Fibroblast of skin of left quadriceps (primary cell): ENCODE measurements at places on chromosomes 2 and 18.

GRCh38 chr2:207782238-207783030, 12.7 kb upstream of the FZD5 start:
- DNase-seq: no peak

DNA sequence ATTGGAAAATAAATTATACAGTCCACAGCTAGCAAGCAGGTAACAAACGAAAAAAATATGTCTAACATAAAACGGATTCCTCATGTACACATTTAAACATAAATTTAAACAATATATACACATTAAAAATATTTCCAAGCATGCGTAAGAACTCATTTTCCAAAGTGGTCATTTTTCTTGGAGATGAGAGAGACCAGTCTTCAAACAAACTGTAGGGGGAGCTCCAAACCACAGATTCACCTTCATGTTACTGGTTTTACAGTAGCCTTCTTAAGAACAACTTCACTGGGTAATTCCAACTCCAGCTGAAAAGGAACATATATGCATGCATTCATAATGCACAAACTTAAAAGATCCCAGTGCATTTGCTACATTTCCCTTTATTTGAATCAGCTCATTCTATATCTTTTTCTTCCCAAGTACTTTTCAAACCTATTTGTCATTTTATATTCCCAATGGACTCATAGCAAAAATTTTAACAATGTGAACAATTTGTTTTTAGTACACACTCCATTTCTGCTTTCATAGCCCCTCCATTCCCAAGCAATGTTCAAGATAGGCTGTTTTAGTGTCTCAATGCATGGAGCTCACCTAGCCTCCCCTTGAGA, 4.7 kb upstream of the STAMBP start:
- peak; percentile 65 for DNase-seq

GRCh38 chr2:111694700-111695101, 189.3 kb downstream of the ANAPC1 start:
- peak; percentile 91 for DNase-seq

DNA sequence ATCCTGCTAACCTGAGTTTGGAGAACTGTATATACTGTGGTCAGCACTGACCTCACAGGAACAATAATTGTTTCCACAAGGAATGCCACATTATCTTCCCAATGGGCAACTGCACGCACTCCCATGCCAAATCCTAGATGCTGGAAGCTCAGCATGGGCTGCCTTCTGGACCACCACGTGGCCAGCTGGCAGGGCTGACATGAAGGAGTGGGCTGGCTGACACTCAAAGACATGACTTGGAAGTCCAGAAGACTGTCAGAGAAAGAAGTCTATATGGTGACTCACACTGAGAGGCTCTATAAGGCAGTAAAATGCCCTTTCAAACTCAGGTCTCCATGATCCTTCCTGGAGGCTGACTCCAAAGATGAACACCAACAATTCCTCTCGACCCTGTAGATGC, 98.4 kb upstream of the RNF152 start:
- DNase-seq: no peak

GRCh38 chr2:26561918-26562810, 79.0 kb downstream of the CIB4 start:
- no peak for DNase-seq

GRCh38 chr2:106868275-106868674, 17.7 kb downstream of the ST6GAL2 start:
- no peak for DNase-seq

GRCh38 chr2:216498379-216499352, at the start of gene RPL37A:
RPL37A (plus strand) TSS chr2:216498844; CDS start chr2:216498875, 31 bp downstream.
- peak; percentile 92 for DNase-seq

DNA sequence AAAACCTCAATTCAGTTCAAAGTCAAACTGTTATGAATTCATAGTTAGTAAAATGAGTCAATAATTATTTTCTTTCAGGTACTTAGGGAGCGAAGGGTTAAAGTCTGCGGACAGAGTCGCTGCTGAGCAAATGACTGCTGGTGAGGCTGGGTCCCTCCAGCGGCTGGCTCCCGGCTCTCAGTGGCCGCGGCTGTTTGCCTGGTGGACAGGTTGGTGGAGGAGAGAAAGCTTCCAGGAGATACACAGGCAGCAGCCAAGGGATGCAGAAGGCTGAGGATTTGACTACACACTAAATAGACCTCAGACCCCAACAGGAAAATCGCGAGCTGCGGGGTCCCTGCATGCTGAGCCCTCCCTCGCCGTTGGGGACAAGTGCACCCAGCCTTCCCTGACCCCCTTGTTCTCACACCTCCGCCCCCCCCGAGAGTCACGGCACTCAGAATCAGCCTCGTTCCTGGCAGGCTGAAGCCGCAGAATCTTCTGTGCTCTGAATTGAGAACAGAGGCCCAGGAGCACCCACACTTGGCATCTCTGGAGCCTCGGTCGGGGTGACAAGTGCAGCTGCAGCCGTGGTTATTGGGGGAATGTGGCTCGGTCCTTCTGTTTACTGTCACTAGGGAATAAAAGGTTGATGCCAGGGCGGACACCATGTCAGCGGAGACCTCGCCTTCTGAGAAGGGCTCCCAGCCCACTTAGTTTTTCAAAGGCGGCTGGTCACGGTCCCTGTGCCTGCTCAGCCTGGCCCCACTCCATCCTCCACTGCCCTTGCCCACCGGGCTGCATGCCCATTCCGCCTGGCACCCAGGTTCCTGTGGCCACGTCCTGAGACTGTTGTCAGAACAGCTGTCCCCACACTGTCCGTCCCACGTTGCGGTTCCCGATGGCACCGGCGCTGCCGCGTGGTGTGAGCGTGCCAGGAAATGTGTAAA, 74.0 kb downstream of the SLC66A2 start:
- DNase-seq: no peak

DNA sequence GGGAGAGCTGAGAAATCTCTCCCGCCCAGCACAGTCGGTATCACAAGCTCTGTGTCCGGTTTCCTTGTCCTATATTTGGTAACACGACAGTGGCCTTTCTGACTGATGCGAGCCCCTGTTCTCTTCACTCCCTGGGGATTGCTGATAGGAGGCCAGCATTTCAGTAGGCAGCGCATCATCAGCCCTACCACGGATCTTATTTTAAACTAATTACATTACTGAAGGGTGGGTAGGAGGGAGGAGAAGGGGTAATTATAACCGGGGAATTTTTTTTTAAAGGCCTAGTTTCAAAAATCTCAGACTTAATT, 125.6 kb upstream of the LGALSL start:
- no peak for DNase-seq

DNA sequence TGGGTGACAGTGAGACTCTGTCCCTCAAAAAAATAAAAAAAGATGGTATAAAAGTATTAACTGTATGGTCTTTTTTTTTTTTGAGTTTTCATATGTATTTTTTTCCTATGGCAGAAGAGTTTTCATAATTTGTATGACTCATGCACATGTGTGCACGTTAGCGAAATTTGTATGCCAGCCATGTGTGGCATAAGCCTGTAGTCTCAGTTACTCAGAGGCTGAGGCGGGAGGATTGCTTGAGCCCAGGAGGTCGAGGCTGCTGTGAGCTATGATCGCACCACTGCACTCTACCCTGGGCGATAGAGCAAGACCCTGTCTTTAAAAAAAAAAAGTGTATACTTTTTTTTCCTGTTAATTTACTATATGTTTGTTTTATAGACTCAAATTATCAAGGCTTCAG, 160.8 kb downstream of the TGIF1 start:
- DNase-seq: no peak
